ENCODE measurements at places on chromosomes 7 and 10.

DNA sequence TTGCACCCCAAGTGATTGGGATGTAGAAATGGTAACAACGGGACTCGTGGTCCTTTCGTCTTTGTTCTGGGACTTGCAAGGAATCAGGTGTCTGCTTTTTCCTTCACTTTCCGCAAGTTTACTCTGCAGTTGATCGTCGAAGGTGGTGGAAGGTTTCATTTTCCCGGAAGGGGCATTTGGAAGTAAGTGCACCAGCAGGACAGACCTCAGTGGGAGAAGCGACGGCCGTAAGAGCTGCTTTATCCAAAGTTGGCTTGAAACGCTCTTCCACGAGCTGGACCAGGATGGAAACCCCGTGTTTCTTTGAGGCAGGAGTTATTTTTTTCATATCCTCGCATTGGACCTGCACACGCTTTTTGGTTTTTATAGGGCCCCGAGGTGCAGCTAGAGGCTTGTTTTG lies 1.2 kb downstream of the BRI3 start:
- no peak for DNase-seq

DNA sequence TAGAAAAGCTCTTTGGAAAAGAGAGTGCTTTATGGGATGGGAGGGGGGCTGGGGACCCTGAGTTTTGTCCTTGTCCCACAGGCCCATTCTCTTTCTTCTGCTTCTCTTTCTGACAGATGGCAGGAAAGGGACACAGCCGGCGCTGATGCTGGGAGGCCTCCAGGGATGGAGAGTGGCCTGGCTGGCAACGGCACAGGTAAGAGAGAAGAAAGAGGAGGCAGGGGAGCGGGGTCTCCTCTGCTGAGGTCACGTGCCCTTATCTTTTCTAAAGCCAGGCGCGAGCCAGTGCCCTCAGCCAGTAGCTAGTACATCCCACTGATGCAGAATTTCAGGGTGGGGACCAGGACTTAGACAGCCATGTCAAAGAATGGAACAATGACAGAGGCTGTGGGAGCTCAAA lies 9.2 kb downstream of the ZNF775 start:
- no peak for DNase-seq

DNA sequence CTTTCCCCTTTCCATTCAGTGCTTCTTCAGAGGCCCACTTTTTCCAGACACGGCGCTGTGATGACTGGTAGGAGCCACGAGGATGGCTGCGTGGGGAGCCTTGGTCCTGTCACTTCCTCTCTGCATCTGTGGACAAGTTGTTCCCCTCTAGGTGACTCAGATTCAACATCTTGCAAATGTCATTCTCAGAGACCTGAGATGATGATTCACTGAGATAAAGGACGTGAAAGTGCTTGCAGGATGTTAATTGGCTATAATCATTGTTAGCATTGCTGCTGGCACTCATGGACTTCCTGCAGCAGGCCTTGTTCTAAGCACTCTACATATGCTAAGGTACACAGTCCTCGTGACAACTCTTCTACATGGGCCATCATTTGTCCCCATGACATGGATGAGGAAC lies 489.8 kb upstream of the ZMIZ1 start:
- peak; percentile 31 for DNase-seq

GRCh38 chr10:3635211-3635671 lies 149.8 kb downstream of the KLF6 start:
- DNase-seq = peak; percentile 94

- DNase-seq = no peak
Measured at GRCh38 chr7:85320699-85321476, 134.0 kb upstream of the SEMA3D start.

GRCh38 chr10:85284778-85285770 lies 956.7 kb downstream of the CCSER2 start:
- no peak for DNase-seq

DNA sequence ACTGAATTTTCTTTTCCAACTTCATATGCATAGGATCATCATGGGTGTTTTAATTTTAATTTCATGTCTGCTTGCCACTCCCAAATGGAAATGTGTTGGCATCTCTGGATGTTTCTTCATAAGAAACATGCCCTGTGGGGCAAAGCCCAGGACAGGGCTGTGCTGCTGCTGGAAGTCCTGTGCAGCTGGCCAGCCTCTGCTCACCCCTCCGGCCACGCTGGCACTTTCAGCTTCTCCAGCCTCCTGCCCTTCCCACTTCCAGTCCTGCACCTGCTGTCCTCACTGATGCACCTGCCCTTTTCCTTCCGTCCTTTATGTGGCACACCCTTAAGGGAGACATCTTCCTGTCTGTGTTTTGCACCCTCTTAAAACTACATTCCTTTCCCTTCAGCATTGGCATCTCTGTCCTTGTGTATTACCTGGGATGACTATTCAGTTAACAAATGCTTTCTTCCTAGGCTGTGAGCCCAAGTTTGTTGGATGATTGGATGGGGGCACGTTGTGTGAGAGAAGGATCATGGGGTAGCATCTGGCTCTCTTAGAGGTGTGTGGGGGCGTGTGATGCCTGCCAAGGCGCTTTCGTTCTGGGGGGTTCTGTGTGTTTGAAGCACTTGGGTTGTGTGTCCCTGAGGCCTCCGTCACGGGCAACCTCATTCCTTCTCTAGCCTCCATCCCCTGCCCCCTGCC lies 56.8 kb downstream of the TCF7L2 start:
- DNase-seq = peak; percentile 45

- DNase-seq = no peak
Measured at GRCh38 chr10:131845505-131846239, 55.1 kb upstream of the PPP2R2D start.

GRCh38 chr7:27424749-27425148 lies 182.1 kb downstream of the EVX1 start:
- DNase-seq = no peak

GRCh38 chr10:48390933-48391845 lies 84.7 kb downstream of the MAPK8 start:
- DNase-seq = no peak

DNA sequence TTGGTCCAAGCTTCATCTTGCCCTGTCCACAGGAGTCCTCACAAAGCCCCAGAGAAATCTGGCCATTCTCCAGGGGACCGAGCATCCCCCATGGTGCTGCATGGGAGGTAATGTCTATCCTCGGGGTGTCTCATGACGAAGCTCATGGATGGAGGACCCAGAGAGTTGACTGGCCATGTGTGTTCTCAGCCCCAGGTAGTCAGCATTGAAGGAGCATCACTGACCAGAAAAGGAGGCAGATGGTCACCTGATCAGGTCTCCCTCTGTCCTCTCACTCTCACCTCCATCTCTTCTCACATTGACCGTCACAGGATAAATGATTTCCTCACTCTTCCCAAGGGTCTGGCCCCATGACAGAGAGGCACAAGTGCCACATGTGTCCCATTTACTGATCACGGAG lies 33.4 kb upstream of the GDF10 start:
- DNase-seq = no peak

DNA sequence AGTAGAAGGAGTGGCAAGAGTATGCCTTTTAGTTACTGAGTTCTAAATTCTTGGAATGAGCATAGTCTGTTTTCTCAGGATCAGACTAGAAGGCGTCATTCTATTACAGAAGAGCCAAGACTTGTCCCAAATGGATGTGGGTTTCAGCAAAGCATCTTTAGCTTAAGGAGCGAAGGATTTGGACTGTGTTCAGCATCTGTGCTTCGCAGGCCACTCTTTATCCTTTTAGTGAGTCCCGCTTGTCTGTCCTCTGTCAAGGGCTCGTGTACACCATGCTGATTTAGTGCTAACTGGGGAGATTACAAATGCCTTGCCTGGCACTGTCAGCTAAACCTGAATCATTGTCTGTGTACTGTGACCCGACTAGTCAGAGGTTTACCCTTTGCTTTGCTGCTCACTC lies 465.7 kb downstream of the AUTS2 start:
- no peak for DNase-seq

- DNase-seq = no peak
Measured at GRCh38 chr7:117134889-117135552, 181.7 kb downstream of the ST7 start.

DNA sequence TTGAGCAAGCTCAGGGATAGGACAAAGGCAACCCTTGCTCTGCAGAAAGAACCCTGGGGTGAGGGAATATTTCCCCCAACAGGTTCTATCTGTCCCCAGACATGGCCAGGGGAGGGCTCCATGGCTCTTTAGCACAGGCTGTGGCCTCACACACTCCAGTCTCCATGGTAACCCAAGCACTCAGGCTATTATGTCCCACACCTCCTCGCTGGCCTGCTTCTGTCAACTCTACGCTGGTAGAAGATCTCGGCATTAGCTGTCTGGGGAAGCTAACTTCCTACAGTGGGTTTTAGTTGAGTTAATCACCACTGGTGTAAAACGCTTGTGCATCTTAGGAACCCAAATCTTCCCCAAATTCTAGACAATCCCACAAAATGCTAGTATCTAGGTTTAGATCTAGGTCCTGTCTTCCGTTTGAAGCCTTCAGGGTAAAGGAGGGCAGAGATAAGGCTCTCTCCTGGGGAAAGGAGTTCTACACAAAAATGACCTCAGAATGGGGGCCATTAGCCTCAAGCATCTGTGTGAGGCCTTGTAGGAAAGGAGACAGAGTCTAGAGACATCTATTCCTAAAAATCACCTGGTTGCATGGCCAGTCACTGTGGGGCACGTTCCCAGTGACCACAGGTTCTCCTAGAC lies 36.7 kb upstream of the SLIT1 start:
- DNase-seq = peak; percentile 90

DNA sequence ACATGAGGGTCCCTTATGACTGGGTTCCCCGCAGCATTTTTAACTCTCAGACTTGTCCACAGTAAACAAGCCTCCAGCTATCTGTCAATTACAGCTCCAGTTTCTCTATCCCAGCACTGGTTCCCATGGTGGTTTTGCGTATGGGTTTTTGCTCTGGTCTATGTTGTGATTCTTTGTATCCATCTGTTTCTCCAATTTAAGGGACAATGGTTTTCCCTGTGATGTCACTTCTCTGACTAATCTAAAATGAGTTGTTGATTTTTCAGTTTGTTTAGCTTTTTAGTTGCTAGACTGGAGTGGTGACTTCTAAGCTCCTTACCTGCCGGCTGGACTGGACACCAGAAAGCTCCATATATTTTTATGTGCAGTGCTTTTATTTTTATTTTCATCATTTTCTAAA lies 303.7 kb downstream of the INHBA start:
- DNase-seq = no peak

DNA sequence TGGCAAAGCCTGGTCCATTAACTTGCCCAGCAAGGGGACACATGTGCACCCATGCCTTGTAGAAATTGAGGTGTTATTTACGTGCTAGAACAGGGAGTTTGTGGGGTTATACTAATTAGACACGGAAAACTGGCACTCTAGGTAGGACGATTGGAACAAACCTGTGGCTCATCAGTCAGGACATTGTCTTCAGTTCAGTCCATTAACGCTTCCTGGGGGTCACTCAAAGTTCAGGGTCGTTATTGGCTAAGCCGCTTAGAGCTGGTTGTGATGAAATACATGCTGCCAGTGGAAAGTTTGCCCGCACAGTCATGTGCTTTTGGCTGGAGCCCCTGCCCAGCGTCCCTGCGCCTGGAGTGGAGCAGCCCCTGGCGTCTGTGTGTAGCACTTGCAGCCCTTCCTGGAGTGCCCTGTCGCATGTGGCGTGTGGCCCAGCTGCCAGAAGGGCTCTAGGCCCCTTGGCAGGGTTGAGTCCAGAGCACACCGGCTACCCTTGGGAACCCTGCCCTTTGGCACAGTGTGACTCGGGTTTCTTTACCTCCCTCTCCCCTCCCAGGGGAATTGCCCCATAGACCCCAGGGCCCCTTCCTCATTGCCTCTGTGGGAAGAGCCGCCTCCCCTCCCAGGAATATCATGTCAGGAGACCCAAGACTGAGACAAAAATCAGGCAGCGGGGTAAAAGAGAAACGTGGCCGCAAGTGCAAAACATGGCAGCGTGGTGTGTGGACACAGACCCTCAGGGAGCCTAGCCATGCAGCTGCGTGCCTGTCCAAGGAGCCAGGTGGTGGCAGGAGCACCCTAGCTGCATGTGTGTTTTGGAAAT lies 9.8 kb downstream of the ZNF775 start:
- DNase-seq = no peak

- DNase-seq = peak; percentile 20
Measured at GRCh38 chr10:42934351-42934811, 142.5 kb upstream of the RET start.

GRCh38 chr7:141709749-141710148 lies 1.6 kb downstream of the WEE2 start:
- peak; percentile 95 for DNase-seq

GRCh38 chr7:16647435-16647960 lies 1.5 kb downstream of the BZW2 start:
- DNase-seq = peak; percentile 12

All from NCI-H146 (cell line).